WERI-Rb-1 (cell line): ENCODE measurements at places on chromosomes 3 and 15.

GRCh38 chr15:78140292-78140691, 8.9 kb upstream of the IDH3A start:
- no peak for DNase-seq

GRCh38 chr3:188817935-188818269, 353.9 kb upstream of the TPRG1 start:
- no peak for DNase-seq

GRCh38 chr3:170723241-170723640, 137.4 kb upstream of the SLC7A14 start:
- DNase-seq: no peak

- no peak for DNase-seq
Measured at GRCh38 chr3:71184252-71184651, 399.3 kb downstream of the FOXP1 start.

GRCh38 chr15:75348562-75349350, 1.9 kb downstream of the NEIL1 start:
- DNase-seq: peak; percentile 26

DNA sequence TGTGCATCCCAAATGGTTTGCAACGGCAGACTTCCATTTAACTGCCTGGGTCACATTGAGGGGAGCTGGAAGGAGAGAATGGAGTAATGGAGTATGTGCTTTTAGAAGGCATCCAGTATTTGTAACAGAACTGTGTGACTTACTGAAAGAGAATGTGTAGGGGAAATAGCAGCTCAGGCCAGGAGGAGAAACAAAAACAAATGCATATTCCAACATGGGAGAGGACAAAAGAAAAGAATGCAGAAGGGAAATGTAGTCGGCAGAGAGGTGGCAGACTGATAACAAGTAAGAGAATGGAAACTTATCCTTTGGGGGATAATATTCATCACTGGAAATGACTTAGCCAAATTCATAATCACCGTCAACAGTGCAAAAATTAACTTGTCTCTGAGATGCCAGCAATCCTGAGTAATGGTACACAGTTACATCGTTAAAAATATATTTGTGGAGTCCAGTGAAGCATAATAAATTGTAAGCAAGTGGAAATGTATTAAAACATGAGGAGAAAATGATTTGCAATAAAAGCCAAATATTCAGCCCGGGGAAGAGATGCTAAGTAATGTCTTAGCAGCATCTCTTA, 294.9 kb upstream of the SGO1 start:
- DNase-seq: no peak

DNA sequence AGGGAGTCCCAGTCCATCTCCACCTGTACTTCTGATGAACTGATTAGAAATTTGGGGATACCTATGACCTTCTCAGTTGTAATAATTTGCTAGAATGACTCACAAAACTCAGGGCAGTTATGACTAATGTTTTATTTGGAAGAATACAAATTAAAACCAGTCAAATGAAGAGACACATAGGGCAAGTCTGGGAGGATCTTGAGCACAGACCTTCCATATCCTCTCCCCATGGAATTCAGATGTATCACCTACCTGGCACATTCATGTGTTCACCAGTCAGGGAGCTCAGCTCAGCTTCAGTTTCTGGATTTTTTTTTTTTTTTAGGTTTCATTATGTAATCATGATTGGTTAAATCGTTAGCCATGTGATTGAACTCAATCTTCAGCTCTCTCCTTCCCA, 247.7 kb downstream of the VGLL3 start:
- DNase-seq: no peak

- no peak for DNase-seq
Measured at GRCh38 chr3:115072265-115073021, 74.6 kb downstream of the ZBTB20 start.

- peak; percentile 11 for DNase-seq
Measured at GRCh38 chr15:26974120-26974780, 3.3 kb downstream of the GABRG3 start.

- DNase-seq: peak; percentile 22
Measured at GRCh38 chr3:25900161-25900560, 110.3 kb downstream of the OXSM start.

GRCh38 chr3:87361956-87362355, 85.6 kb upstream of the POU1F1 start:
- no peak for DNase-seq

GRCh38 chr3:63976161-63976871, 47.0 kb downstream of the PSMD6 start:
- DNase-seq: no peak

DNA sequence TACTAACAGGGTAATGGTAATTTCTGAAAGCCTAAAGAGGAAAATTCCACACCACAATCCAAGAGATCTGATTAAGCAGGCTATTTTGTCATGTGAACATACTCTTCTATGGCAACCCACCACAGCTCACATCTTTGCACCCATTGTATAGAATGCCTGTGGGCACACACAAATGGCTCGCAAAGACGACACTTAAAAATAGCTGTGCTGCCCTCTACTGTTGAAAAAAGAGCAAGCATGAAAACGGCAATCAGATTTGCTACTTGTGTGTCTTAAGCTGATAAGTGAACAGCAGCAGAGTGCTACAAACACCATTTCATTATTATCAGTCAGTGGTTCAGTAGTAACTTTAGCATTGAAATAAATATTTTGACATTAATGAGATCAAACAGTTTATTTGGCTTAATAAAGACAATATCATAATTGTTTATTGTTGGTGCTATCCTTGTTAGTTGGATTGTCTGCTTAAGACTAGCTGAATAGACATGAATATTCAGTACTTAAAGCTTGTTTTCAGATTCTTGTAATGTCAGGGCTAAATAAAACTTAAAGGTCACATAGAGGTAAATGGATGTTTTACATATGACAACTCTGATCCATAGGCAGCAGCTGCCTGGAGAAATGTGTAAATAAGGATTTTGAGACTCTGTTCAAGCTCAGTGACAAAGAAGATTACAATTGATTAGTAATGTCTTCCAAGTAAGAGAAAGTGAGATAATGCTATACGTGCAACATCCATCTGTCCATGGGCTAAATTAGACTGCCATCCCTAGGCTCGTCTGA, 199.1 kb downstream of the LRRN1 start:
- DNase-seq: peak; percentile 57

GRCh38 chr15:78340231-78341056, at the start of gene CRABP1:
Gene CRABP1 (plus strand): TSS chr15:78340353. CDS start chr15:78340429, 76 bp downstream.
- peak; percentile 49 for DNase-seq

GRCh38 chr3:169841171-169841570, 28.5 kb upstream of the LRRC34 start:
- no peak for DNase-seq

GRCh38 chr15:57256939-57257338, 119.4 kb upstream of the CGNL1 start:
- no peak for DNase-seq

DNA sequence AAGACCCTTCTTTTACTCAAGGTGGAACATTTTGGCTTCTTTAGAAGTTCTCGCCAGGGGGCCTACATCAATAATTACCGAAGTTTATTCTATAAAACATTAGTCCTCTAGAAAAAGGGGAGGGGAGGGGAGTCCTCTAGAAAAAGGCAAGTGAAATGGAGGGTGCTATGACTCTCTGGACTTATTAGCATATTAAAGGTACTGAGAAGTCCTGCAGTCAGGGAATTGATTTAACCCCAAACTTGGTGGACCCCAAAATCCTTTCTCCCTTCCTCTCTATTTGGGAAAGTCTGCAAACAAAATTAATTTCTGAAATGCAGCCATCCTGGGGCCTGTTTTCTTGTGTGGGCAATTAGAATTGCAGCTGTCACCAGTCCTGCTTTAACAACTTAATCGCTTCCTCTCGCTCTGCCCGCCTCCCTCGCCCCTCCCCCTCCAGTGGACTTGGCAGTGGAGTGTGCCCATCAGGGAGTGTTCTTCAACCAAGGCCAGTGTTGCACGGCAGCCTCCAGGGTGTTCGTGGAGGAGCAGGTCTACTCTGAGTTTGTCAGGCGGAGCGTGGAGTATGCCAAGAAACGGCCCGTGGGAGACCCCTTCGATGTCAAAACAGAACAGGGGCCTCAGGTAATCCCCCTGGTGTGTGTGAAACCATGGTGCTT, 18.9 kb upstream of the LRRK1 start:
- DNase-seq: no peak

DNA sequence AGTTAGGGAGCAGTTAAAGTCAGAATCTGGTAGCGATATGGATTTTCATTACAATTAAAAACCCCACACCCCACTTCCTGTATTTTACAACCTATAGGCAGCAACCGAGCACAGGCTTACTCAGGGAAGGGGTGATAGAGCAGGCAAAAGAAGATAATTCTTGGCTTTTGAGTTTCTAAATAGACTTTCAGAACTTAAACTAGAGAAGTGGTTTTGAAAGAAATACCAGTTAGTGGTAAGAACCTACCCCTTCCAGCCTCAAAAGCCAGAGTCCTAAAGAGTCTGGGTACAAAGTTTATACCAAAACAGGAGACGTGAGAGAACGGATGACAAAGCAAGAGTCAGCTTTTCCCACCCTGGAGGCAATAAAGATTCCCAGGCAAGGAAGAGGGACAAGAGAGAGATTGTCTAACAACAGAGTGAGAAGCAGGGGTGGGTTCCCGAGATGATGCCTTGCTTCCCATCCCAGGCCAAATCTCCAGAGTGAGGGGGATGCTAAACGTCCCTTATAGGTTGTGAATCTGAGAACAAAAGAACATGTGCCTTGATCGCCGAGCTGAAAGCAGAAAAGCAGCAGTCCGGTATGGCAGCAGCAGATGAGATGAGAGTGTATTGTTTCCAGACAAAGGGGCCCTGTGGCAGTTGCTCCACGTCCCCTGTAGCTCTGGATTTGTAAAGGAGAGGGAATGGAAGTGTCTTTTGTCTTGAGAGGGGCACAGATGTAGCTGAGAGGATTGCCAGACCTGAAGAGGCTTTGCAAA, 36.8 kb downstream of the KLHL6 start:
- DNase-seq: no peak

GRCh38 chr15:60379525-60380274, 18.1 kb downstream of the ANXA2 start:
- no peak for DNase-seq

DNA sequence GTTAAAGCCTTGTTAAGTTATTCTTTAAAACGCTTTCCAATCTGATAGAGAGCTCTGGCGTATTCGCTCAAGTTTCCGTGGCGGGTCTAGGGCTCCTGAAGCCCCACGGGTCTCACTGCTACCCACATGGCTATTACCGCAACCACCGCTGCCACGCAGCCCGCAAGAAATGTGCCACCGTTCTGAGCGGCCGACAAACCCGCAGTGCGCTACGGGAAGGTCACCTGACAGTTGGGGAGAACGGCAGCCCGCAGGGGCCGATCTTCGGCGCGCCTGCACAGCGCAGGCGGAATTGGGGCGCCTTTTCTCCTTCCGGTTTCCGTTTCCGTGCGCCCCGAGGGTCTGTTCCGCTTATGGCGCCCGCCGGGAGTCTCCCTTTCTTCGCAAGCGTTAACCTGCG, 76.6 kb upstream of the SNRPN start:
- peak; percentile 76 for DNase-seq

DNA sequence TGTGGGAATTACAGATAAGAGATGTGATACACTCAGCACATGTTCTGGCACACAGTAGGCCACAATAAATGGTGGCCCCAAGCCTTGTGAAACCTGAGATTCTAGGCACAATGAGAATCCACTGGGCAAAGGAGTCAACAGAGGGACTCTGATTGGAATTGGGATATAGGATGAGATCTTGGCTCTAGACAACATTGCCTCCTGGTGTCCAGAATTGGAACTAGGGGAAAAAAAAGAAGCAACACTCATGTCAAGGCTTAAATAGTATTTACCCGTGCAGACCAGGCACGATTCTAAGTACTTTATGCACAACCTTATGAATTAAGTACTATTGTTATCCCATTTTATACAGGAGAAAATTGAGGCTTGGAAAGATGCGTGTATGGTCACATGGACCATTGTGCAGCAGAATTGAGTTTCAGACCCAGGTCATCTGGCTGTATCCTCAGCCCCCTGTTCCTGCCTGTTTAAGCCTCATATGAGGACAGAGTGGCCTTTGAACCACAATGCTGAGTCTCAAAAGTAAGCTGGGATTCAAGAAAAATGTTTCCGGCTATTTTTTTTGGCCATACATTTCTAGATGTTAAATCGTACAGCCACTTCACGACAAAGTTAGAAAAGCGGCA, 124.8 kb downstream of the SV2B start:
- DNase-seq: peak; percentile 39

DNA sequence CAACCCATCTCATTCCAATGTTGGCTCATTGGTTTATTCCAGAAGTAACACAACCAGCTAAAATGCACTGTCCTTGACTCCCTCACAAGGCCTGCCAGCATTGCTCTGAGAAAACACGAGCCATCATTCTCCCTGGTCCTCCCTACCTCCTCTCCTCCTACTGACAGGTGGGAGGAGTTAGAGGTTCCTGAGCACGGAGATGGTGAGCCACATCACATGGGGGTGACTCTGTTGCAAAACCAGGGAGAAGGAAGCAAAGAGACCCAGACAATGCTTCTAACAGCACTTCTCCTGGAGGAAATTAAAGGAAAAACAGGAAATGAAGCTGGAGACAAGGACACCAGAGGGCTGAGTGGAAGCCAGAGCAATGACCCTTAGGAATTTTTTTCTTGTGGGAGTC, 667.4 kb downstream of the NTRK3 start:
- no peak for DNase-seq

GRCh38 chr15:55775316-55775715, 32.4 kb upstream of the PRTG start:
- DNase-seq: no peak

DNA sequence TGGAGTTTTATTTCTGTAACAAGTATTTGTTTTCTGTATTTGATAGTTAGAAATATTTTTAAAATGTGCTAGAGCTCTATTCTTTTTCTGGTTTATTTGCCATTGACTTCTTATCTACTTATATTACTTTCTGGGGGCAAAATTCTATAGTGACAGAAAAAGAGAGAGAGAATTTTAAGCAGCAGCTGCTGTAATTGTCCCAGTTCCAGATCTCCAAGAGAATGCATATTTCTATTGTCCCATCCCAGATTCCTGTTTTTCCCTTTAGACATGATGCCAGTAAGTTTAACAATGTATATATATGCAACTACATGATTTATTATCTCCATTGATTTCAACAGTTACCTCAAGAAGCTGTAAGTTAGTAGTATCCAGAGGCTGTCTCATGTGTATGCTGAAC, 541.7 kb upstream of the ZNF385D start:
- no peak for DNase-seq
